Fibroblast of the aortic adventitia (primary cell): ENCODE measurements at places on chromosomes 3 and 15. TPM values are rescaled to one million over a fixed set of nuclear protein-coding genes. Genes with fewer than 3 reads are reported as not detected.

The KNL1 gene
- 1.3 and 35.9 TPM in 2 replicates for total RNA-seq

The PLD1 gene
- total RNA-seq: 10.1 and 23.1 TPM in 2 replicates

The KLF15 gene
- 1.5 and 3.2 TPM in 2 replicates for total RNA-seq

The PATL2 gene
- 0.72 and 0.82 TPM in 2 replicates for total RNA-seq

The LSAMP gene
- 9.8 and 10.7 TPM in 2 replicates for total RNA-seq

The RIOX2 gene
- 7.5 and 32.7 TPM in 2 replicates for total RNA-seq

The CLDN11 gene
- total RNA-seq: 375 and 661 TPM in 2 replicates

The PLS1 gene
- 0.99 and 2.0 TPM in 2 replicates for total RNA-seq

The RAD51 gene
- total RNA-seq: 2.9 and 12.1 TPM in 2 replicates

The COL7A1 gene
- 8.6 and 10.2 TPM in 2 replicates for total RNA-seq

The CCDC54 gene
- total RNA-seq: not detected in 2 replicates

The ACSBG1 gene
- total RNA-seq: under 0.01 TPM in 1 of 2 replicates, not detected in the other

The PLA2G4D gene
- not detected in 2 replicates for total RNA-seq

The ESYT3 gene
- 0.27 and 0.65 TPM in 2 replicates for total RNA-seq

The DZIP1L gene
- 28.3 and 38.2 TPM in 2 replicates for total RNA-seq

The FOXB1 gene
- total RNA-seq: not detected in 2 replicates

The TMEM207 gene
- not detected in 2 replicates for total RNA-seq

The CHDH gene
- total RNA-seq: 1.3 and 7.9 TPM in 2 replicates

The DNAJC17 gene
- 21.6 and 33.5 TPM in 2 replicates for total RNA-seq

The ANO10 gene
- total RNA-seq: 27.2 and 46.4 TPM in 2 replicates

The ACAN gene
- 2.0 and 3.3 TPM in 2 replicates for total RNA-seq

The WDR93 gene
- 0.09 and 0.49 TPM in 2 replicates for total RNA-seq

The SLC28A2 gene
- not detected in 2 replicates for total RNA-seq

The SLC51A gene
- total RNA-seq: not detected in 2 replicates

The SNX22 gene
- total RNA-seq: 0.18 and 0.41 TPM in 2 replicates

The ATP10A gene
- 4.4 and 5.8 TPM in 2 replicates for total RNA-seq

The GHSR gene
- not detected in 2 replicates for total RNA-seq

The CMTM8 gene
- 1.1 TPM in 1 of 2 replicates, not detected in the other for total RNA-seq

The AQR gene
- total RNA-seq: 33.0 and 34.6 TPM in 2 replicates

The LINGO1 gene
- total RNA-seq: not detected in 2 replicates

The C3orf85 gene
- total RNA-seq: not detected in 2 replicates

The KBTBD13 gene
- total RNA-seq: not detected in 2 replicates

The CIDEC gene
- total RNA-seq: not detected in 2 replicates

The KLHL40 gene
- not detected in 2 replicates for total RNA-seq

The PPP2R3A gene
- total RNA-seq: 16.1 and 17.9 TPM in 2 replicates

The CRYGS gene
- 1.3 TPM in 1 of 2 replicates, not detected in the other for total RNA-seq

The DLEC1 gene
- total RNA-seq: 0.09 and 0.25 TPM in 2 replicates

The CCDC14 gene
- 27.5 and 46.0 TPM in 2 replicates for total RNA-seq

The NPRL2 gene
- total RNA-seq: 9.4 and 19.7 TPM in 2 replicates

The FBXO40 gene
- under 0.01 TPM in 1 of 2 replicates, not detected in the other for total RNA-seq

The CIB2 gene
- 2.3 and 4.3 TPM in 2 replicates for total RNA-seq

The GOLGA6L9 gene
- total RNA-seq: 1.2 and 6.3 TPM in 2 replicates

The SLC26A6 gene
- 11.6 and 19.5 TPM in 2 replicates for total RNA-seq

The MAGEL2 gene
- total RNA-seq: under 0.01 and 0.08 TPM in 2 replicates

The CCDC13 gene
- 0.27 and 8.6 TPM in 2 replicates for total RNA-seq

The C3orf22 gene
- not detected in 2 replicates for total RNA-seq

The DNAJC13 gene
- 125 and 157 TPM in 2 replicates for total RNA-seq
